ENCODE measurements at places on chromosomes 5 and 9.

DNA sequence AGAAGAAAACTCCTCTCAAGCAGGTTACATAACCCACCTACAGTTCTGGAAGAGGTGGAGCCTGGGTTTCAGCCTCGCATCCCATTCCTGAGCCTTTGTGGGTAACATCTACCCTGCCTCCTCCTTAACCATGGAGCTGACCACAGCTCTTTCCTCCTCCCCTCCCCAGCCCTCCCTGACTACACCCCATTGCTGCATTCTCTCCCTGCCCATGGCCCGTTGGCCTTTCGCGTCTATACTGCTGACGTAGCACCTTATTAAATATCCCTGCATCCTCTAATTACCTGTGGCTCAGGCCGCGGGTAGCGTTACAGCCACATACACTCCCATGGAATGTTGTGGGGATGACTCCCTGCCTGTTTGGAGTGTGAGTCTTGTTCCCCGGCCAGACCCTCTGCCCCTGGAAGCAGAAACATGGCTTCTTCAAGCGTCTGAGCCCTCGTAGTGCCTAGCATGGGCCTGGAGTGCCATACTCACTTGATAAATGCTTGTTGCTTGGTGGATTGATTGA lies 72.8 kb downstream of the WWC1 start:
- DNase-seq: no peak

DNA sequence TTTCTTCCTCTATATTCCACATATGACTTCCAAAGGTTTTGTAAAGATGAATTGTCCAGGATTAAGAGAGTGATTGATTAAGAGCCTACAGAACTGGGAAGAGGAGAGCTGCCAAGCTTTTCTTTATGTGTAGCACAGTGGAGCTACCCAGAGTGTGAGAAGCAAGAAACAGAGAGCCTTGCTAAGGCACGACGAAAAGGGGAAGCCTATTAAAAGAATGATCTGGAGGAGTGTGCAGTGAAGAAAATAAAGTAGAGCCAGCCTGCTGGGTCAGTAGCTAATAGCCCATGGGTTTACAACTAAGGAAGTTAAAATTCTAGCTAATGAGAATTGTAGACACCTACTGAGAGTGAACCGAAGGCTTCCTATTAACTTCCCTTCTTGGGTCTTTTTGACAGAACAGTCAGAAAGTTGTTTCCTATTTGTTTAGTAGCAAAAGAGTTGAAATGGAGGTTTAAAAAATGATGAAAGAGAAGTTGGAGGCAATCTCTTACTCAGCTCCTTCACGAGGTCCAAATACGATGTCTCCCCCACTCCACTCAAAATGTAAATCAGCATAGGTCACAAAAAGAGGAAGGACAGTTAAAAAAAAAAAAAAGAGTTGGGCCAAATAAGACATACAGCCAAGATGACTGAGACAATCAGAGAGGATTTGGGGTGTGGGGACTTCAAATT lies 957 bp upstream of the PRR16 start:
- DNase-seq: no peak

DNA sequence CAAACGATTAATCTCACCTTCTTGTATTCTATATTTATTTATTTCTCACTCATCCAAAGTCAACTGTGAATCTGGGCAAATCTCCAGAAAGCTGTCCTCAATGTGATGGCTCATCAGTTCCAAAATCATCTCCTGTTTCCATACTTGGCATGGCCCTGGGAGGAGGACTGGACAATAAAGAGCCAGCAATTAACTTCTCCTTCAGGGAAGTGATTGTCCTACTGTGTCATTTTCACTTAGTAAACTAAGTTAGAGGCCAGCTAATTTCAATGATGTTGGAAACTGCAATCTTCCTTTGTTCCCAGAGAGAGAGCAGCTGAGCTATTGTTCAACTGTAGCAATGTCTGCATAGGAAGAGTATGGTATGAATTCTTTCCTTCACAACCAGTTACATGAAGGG lies 17.5 kb downstream of the CDH12 start:
- no peak for DNase-seq

GRCh38 chr9:131671133-131671520 lies 68.7 kb downstream of the RAPGEF1 start:
- DNase-seq: no peak

DNA sequence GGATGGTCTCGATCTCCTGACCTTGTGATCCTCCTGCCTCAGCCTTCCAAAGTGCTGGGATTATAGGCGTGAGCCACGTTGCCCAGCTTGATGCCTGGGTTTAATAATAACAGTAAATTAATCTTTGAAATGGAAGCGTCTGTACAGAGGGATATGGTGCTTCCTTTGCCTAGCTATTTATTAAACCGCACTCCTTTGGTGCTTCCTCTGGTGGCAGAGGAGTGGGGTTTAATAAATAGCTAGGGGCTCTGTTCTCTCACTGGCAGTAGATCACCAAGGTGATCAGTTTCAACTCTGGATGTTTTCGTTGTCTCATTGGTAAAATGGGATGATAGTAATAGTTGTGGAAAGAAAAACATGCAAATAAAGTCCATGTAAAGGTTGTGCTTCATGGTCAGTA lies 1122.5 kb upstream of the WWC1 start:
- no peak for DNase-seq

GRCh38 chr5:172743112-172743959 lies 27.7 kb downstream of the DUSP1 start:
- no peak for DNase-seq

DNA sequence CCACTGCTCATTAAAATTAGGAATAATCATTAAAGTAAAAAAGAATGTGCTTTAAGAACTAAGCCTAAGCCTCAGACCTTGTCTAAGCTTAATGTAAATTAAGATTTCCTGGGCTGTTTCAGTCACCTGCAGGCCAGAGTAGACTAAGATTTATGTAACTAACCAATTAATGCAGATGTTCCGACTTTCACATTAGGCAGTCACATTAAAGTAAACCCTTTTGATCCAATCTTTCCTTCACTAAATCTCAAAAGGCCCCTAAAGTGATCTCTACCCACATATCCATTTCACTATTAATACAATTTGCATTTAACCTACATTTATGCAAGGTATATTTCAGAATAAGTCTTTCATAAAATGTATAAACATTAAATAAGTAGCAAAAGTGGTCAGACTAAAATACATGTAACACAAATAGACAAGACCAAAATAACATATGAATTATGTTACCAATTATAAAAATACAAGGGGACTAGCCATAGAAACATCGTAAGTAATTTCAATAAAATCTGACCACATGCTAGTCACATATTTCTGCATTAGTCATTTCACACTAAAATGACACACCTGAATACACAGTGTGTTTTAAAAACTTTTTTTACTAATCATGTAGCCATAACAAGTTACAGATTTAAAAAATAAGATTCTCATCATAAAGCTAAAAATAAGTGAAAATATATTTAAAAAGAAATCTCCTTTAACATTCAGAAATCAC lies 7.7 kb downstream of the NR3C1 start:
- no peak for DNase-seq

DNA sequence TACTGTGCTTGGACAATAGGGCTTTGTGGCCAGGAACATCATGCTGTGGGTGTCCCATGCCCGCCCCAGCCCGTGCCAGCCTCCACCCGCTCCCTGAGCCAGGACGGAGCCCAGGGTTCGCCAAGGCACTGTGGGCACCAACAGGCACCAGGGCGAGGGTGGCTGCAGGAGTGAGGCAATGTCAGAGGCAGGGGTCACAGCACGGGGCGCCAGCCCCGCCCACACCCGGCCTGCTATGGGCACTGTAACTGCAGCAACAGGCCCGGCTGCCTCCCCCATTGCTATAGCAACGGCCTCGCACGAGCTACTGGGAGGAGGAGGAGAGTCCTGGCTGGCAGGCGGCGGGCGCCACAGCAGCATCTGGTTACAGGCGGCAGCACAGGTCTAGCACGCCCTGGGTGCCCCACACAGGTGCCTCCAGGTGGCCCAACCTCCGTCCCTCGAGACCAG lies 2.5 kb downstream of the ABCA2 start:
- DNase-seq: no peak

- no peak for DNase-seq
Measured at GRCh38 chr5:38467353-38468040, 88.9 kb downstream of the LIFR start.

- no peak for DNase-seq
Measured at GRCh38 chr5:11555171-11555570, 349.1 kb downstream of the CTNND2 start.

DNA sequence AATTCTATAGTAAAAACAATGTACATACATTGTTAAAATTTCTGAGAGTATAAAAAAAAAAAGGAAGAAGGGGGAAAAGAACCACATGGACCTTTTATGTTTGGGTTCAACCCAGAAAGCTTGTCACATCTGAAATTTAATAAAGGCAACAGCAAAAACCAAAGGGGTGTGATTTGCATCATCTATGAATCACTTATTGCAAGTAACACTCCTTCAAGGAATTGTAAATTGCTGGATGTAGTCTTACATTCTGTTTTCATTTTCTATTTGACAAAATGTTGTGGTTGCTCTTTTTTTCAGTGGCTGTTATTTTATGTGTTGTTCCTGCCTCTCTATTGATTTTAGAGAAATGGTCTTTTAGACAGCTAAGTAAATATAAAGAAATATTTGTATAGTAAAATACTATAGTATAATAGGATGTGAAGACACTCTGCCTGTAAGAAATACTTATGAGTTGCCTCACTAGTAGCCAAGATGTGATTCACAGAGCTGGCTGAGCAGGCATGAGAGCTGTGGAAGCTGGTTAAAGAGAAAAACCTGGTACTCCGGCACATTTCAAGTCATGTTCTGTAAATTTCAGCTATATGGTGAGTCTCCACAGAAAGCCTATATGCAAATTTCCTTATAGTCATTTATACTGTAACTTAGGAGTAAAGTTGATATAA lies 131.1 kb upstream of the CNTLN start:
- DNase-seq: no peak

DNA sequence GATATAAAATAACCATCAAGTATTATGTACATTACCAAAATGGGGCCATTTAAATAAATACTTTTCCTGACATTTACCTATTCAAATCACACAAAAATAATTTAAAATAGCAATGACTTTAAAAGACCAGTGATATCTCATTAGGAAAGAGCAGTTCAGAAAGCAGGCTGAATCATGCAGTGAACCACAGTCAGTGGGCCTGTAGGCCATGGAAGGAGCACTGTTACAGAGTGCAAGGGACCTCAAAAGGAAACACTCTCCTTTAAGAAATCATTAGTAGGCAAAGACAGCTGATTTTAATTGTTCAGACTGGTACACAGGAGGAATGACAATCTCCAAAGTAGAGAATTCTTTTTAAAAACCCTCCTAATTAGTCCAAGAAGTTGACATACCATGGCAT lies 283.5 kb upstream of the EFNA5 start:
- DNase-seq: no peak

DNA sequence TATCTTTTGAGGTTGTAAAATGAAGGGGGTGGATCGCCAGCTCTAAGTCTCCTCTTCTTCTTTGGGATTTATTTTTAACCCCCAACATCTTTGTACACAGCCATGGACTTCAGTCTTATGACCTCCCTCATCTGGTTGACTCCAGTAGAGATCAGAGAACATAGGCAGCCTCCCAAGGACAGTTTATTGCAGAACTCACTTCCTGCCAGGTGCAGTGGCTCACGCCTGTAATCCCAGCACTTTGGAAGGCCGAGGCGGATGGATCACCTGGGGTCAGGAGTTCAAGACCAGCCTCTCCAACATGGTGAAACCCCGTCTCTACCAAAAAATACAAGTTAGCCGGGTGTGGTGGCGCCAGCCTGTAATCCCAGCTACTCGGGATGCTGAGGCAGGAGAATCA lies 2.8 kb upstream of the BHMT start:
- no peak for DNase-seq

- no peak for DNase-seq
Measured at GRCh38 chr5:134236820-134237219, 10.9 kb upstream of the PPP2CA start.

- DNase-seq: no peak
Measured at GRCh38 chr5:138961221-138961620, 86.1 kb upstream of the LRRTM2 start.

GRCh38 chr5:60541980-60542379 lies 158.0 kb downstream of the DEPDC1B start:
- DNase-seq: no peak

GRCh38 chr5:113692466-113692865 lies 179.0 kb downstream of the YTHDC2 start:
- no peak for DNase-seq

- no peak for DNase-seq
Measured at GRCh38 chr5:108917596-108917995, 169.9 kb downstream of the FER start.

- DNase-seq: peak; percentile 70
Measured at GRCh38 chr9:21993893-21994555, at the start of gene CDKN2A. Gene CDKN2A (minus strand): TSS chr9:21994392.

- DNase-seq: no peak
Measured at GRCh38 chr5:158468444-158468843, 609.5 kb upstream of the CLINT1 start.

- DNase-seq: no peak
Measured at GRCh38 chr5:9149988-9150387, 395.9 kb downstream of the SEMA5A start.

DNA sequence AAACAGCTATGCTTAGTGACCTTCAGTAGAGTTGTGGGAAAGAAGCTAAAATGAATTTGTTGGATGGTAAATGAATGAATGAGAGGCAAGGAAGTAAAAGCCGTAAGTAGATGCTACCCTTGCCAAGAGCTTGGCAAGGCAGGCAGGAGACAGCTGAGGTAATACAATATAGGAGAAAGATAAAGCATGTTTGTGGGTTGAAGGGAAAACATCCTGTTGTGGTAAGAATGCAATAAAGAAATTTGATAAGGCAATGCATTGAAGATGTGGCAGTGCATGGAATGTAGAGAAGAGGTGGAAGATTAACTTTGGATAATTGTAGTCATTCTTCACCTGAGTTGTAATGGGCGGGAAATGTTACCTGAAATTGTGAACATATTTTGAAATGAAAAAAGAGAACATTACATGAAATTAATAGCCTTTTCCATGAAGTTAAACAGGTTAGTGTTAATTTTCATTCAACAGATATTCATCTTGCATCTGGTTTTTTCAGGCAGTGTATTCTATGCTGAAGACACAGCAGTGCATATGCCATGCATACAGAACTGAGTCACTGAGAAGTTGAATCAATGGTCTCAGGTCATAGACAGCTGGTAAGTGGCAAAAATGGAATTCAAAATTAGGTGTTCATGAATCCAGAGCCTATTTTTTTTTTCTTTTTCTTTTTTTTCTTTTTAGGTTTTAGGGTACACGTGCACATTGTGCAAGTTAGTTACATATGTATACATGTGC lies 43.4 kb upstream of the SPINK5 start:
- no peak for DNase-seq

DNA sequence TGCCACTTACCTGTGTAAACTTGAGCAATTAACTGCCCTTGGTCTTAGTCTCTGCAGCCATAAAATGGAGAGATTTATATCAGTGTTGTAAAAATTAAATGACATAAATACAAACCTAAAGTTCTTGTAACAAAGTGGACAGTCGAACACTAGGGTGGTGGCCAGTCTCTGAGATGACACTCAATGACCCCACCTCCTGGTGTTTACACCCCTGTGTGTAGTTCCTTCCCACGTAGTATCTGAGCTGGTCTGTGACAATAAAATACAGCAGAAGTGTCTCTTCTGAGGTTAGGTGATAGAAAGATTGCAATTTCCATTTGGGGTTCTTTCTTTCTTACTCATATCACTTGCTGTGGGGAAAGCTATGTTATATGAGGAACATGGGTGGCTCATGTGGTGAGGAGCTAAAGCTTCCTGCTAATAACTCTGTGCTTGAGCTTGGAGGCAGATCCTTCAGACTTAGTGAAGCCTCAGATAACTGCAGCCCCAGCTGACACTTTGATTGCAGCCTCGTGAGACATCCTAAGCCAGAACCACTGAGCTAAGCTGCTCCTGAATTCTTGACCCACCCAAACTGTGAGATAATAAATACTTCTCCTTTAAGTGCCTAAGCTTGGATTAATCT lies 173.4 kb upstream of the CHD1 start:
- no peak for DNase-seq

Data from activated T-cell treated with anti-CD3 and anti-CD28 coated beads, Interleukin-2, amount 50 U/mL, for 48 hours (primary cell).